CD4-positive, alpha-beta T cell treated with Interleukin-2 at 100 ng/mL for 4 hours (primary cell): ENCODE measurements at places on chromosomes 1 and 21.

DNA sequence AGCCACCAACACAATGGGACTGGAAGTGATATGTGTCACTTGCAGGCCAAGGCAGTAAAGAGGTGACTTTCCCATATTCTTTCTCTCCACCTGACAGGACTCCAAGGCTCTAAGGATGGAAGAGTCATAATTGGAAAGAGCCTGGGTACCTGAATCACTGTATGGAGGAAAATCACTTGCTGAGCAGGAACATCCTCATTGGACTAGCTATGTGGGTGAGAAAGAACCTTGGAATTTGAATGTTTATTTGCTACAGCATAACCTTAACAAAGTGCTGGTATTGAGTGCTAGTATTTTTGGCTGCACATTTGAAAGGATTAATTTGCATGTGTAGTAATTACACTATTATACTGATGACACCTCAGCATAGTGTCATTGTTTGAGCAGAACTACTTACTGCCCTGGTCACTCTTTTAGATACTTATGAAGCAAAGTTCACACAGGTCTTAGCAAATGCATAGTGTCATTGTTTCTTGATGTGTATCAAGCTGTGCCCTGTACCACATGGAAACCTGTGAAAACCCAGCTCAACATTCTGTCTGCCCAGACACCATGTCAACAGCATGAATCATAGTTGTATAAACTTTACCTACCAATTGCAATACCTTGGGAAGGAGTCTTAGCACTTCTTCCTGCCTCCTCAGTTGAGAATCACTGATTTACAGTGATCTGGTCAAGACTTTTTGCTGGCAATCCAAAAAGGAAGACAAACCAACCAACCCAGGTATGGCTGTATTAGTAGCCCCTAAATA is 5.1 kb upstream of the S100A10 start:
- DNase-seq: no peak

DNA sequence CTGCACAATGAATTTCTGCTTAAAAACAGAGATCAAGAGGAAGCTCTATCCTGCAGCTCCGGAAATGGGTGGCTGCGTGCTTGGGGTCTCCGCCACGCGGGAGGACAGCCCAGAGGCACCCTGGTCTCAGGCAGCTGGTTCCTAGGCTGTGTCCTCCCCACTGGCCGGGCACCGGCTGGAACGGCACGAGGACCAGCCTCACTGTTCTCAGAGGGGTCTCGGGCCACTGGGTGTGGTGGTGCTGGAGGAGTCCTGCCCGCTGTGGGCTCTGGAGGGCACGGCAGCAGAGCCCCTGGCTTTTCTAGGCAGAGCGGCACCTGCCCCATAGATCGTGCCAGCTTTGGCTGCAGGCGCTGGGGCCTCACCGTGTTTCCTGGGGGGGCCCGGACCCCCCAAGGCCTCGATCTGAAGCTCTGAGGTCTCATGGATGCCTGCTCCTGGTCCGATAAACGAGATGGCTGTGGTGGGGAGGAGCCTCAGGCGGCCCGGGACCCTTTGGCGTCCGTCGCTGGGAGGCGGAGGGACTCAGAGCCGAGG is 8.2 kb upstream of the RNF223 start:
- DNase-seq: no peak

GRCh38 chr1:53553734-53554509 is 94.7 kb downstream of the DMRTB1 start:
- no peak for DNase-seq

GRCh38 chr1:59046730-59047157 is 250.2 kb upstream of the FGGY start:
- peak; percentile 45 for DNase-seq

DNA sequence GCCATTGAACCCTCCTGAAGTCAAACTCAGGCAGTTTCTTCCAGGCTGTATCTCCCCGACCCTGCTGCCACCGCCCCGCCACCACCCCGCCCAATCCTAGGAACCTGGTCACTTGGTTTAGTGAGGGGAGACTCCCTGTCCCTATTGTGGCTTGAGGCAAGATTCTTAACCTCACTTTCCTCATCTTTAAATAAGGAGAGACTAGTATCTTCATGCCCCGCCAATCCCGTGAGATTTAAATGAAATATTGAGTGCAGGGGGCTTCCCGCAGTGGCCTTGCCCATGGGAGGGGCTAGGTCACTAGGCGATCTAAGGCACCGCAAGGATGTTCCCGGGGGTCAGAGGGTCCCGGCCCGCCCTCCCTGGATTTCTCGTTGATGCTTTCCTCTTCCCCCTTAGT is 998 bp downstream of the KDF1 start:
- no peak for DNase-seq

- DNase-seq: peak; percentile 69
Observed at GRCh38 chr1:26862781-26863684, at the start of gene SFN. Gene SFN, plus strand, starts transcription at chr1:26863149. Its CDS starts 64 bp downstream, at chr1:26863213.
